ENCODE measurements at places on chromosomes 12 and 14. TPM values are rescaled to one million over a fixed set of nuclear protein-coding genes. Genes with fewer than 3 reads are reported as not detected.

DNA sequence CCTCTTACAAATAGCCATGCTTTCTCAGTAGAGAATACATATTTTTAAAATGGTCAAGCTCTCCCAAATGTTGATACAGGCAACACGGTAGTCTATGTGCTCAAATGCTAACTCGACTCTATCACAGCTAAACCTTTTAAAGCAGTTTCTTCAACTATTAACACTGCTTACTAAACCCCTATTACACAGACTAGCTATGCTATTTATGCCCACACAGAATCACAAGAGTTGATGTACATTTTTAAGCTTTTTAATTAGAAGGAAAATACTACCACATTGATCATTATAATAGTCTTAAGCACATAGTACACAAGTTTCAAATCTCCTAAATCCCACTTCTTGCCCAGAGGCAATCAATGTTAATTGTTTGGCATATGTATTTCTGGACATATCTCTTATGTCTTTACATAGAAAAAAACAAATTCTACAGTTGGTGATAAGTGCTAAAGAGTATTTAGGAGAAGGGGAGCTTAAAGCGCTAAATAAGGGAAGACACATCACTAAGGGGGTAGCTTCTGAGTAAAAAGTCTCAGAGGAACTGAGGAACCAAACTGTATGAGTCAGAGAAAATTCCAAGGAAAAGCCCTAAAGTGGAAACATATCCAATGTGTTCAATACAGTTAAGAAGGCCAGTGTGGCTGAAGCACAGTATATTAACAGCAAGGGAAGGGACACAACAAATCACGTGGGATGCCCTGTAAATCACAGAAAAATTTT is 13.7 kb downstream of the HNRNPC start:
- H3K36me3 ChIP-seq, result peaks cover 72% of the 10 kb centered on the region
- no peak overlapping the region for H3K27ac ChIP-seq
- H3K27me3 ChIP-seq, result no peaks in the 10 kb centered on the region
- no peak overlapping the region for H3K4me3 ChIP-seq
- no peaks in the 10 kb centered on the region for H3K4me1 ChIP-seq

- no peak overlapping the region for H3K4me3 ChIP-seq
- no peak overlapping the region for H3K27ac ChIP-seq
- DNase-seq, result no peak
- peaks cover 6% of the 10 kb centered on the region for H3K4me1 ChIP-seq
These were observed 20.2 kb upstream of the PPP1R13B start for GRCh38 chr14:103867523-103867953.

- no peaks in the 10 kb centered on the region for H3K36me3 ChIP-seq
- DNase-seq, result no peak
- H3K27me3 ChIP-seq, result no peaks in the 10 kb centered on the region
- no peaks in the 10 kb centered on the region for H3K4me1 ChIP-seq
These were observed 218.6 kb downstream of the SYT1 start for GRCh38 chr12:79083181-79083580.

GRCh38 chr14:88831284-88831683 is 6.8 kb downstream of the TTC8 start:
- no peak overlapping the region for H3K27ac ChIP-seq
- H3K27me3 ChIP-seq, result no peaks in the 10 kb centered on the region
- no peaks in the 10 kb centered on the region for H3K36me3 ChIP-seq

The GLT8D2 gene
- 15.2 TPM for polyA plus RNA-seq

The DPPA3 gene
- polyA plus RNA-seq, result not detected

The KCNA5 gene
- polyA plus RNA-seq, result 0.79 TPM
